ENCODE measurements at places on chromosomes 13 and 19.

DNA sequence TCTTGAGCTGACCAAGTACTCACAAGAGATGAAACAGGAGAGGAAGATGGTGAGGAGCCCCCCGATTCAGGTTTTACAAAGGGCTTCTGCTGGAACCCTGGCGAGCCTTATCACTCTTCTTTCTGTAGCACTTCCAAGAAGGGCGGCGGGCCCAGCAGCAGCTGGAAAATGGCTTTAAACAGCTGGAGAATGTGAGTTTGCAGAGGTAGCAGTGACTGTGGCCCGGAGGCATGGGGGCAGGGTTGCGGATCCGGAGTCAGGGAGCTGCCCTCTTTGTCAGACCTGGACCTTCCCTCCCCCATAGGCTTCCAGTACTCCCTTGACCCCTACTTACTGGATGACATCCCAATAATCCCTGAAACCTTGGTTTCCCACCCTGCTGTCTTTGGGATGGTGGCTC lies 3.6 kb downstream of the TRIP10 start:
- no peak for DNase-seq

DNA sequence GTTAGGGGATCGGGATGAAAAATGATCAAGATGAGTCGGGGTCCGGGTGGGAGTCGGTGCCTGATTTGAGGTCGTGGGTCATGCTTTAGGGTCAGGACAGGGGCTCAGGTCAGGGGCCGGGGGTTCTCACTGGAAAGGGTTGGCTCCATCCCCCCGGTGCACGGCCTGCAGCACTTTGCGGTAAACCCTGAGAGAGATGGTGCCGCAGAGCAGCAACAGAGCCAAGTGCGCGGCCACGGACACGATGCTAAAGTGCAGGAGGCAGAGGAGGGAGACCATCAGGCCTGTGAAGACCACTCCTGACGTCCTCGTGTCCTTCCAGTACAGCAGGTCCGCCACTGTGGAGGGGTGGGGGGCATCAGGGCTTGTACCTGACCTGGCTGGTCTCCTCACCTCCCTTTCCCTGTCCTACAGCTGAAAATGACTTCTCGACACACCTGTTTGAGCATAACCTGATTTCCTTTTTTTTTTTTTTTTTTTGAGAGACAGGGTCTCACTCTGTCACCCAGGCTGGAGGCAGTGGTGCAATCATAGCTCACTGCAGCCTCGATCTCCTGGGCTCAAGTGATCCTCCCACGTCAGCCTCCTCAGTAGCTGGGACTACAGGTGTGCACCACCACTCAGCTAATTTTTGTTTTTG lies 7.5 kb downstream of the RTN2 start:
- no peak for DNase-seq

DNA sequence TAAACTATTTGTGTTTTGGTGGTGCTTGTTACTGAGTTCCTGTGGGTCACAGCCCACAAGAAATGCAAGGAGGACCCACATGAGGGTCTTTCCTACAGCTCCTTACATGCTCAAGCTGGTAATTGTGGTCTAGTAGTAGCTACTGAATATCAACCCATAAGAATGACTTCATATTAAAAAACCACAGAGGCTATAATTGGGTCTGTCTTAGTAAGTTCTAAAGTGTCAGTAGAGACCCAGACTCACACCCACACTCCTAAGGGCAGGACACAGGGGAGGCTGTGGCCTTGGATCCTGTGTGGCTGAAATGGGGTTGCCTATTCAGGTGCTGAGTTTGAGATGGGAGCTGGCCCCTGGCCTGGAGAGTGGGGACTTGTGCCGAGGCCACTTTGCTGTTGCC lies 19.6 kb downstream of the TFDP1 start:
- no peak for DNase-seq

DNA sequence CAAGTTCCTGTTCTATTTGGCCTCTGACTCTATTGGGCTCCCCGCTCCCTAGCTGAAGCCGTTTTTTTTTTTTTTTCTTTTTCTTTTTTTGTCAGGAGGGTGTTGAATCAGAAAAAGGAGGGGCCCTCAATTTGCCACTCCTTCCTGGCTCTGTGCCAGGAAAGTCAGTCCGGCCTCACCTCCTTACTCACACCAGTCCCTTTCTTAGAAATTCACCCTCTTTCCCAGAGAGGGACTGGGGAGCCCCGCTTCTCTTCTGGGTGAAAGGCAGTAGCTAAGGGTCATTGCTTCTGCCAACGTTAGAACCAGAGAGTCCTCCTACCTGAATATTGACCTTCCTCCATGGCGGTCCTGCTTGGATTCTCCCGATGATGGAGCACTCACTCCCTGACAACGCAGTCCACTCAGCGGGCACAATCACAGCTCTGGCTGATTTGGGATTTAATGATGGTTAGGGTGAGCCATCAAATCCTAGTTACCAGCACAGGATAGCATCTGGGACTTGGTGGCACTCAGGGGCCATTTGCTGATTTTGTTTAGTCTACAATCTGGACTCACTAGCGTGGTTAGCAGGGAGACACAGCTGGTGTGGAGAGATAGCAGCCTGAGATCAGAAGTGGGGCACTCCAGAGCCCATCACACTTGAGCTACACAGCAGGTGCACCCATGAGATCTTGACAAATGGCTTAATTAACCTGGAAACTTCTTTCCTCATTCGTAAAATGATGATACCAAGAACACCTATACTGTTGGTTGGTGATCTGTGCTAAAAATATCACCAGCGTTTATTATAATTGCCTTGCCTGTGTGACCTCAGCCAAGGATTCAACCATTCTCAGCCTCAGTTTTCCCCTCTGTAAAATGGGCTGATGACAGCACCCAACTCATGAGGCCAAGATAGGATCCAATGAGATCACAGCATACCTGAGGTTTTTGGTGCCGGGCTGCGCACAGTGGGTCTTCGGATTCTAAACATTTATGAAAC lies 2.2 kb downstream of the FCER2 start:
- no peak for DNase-seq

DNA sequence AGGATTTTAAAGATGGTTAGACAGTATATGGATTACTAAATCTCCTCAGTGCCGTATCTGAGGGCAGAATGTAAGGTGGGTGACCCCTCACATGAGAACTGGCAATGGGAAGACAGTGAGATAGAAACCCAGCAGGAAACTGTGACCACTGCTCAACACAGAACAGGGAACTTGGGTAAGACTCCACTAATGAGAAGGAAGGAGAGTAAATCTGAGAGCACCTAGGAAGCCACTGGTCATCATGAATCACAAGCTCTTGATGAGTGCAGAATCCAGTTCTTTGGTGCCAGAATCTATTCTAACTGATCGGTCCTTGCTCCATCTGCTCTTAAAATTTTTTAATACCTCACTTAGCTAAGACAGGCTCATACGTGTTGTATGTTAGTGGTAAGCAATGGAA lies 261.8 kb downstream of the KLF12 start:
- no peak for DNase-seq

DNA sequence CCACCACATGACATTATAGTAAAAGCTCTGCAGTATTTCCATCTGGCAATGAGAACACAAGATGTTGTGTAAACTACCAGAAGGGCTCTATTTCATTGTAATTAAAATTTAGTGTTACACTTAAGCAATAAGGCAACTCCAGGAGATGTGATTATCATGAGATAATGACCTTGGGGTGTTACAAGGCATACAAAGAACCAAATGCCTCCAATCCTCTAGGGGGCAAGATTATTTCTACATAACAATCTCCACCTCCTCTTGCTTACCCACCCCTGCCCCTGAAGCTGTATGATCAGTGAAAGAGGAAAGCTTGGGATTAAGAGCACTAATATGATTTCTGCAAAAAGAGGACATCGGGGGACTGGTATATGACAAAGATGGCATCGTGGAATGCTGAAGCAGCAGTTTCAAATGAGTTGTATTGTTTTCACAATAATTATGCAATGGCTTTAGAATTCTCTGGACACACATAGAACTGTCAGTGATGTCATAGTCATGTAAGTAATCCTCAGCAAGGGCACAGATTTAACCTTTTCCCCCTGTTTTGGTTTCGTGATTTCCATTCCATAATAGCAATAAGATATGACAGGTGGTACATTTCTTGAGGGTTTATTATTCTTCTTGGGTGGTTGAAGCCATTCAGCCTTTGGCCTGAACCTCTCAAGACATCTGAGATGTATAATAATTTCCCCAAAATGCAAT lies 295.3 kb downstream of the MZT1 start:
- no peak for DNase-seq

DNA sequence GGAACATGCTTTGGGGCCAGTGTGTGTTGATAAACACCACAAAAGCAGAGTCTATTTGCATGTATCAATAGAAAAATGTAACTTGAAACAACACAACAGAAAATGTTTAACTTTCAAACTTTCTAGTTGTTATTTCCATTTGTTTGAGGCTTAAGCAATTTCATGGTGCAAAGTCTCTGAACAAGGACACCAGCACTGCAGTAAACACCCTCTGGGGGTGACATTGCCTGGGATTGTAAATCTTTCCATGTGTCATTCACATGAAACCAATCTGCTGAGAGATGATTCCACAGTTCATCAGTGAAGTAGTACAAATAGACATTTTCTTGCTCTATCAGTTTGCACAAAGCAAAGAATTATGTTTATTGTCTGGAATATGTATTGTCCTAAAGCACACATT lies 124.5 kb downstream of the ITGBL1 start:
- DNase-seq: no peak

GRCh38 chr13:32038343-32038742 lies 6.8 kb downstream of the FRY start:
- DNase-seq: no peak

- no peak for DNase-seq
Observed at GRCh38 chr13:108828086-108828815, 198.8 kb downstream of the MYO16 start.

- DNase-seq: no peak
Observed at GRCh38 chr13:19153782-19154450, 27.7 kb downstream of the TUBA3C start.

DNA sequence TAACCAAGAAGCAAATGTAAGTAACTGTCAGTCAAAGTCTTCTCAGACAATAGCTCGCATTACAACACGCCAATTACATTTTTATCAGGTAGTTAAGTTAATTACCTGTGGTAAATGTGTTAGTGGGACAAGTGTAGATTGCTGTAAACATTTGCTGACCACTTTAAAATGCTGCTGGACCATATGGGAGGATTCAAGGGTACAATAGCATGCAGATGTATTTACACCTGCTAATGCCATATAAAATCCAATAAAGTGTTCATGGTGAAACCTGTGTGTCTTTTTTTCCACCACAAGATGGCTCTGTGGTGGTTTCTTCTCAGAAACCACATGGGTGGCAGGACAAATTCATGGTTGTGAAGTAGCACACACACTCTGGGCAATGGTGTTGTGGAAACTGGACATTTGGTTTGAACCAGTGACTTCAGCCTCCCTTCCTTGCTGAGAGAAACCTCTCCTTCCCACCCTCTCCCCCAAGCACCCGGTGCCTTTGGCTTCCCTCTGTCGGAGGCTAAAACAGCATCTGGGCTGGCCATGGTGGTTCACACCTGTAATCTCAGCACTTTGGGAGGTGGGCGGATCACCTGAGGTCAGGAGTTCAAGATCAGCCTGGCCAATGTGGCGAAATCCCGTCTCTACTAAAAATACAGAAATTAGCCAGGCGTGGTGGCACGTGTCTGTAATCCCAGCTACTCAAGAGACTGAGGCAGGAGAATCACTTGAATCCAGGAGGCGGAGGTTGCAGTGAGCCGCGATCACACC lies 18.1 kb upstream of the GTF3A start:
- no peak for DNase-seq

GRCh38 chr19:18223860-18224524 lies 2.2 kb downstream of the PDE4C start:
- no peak for DNase-seq

- no peak for DNase-seq
Observed at GRCh38 chr13:44573790-44574465, 2.2 kb downstream of the TSC22D1 start.

DNA sequence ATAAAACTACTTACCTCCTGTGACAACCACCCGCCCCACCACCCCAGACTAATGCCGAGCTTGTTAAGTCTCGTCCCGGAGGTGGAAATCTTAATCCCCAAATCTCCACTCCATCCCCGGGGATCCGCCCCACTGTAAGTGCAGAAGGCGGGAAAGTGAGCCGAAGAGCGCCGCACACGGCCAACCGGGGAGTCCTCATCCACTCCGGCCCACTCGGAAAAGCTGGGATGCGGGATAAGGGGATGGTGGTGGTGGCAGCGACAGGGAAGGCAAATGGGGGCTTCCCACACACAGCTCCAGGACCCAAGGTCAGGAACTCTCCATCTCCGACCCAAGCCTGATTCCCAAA lies 621 bp downstream of the FBL start:
- DNase-seq: no peak

- no peak for DNase-seq
Observed at GRCh38 chr19:952680-953444, 27.0 kb downstream of the ARID3A start.

GRCh38 chr13:113495494-113496210 lies 5.1 kb upstream of the DCUN1D2 start:
- DNase-seq: no peak

DNA sequence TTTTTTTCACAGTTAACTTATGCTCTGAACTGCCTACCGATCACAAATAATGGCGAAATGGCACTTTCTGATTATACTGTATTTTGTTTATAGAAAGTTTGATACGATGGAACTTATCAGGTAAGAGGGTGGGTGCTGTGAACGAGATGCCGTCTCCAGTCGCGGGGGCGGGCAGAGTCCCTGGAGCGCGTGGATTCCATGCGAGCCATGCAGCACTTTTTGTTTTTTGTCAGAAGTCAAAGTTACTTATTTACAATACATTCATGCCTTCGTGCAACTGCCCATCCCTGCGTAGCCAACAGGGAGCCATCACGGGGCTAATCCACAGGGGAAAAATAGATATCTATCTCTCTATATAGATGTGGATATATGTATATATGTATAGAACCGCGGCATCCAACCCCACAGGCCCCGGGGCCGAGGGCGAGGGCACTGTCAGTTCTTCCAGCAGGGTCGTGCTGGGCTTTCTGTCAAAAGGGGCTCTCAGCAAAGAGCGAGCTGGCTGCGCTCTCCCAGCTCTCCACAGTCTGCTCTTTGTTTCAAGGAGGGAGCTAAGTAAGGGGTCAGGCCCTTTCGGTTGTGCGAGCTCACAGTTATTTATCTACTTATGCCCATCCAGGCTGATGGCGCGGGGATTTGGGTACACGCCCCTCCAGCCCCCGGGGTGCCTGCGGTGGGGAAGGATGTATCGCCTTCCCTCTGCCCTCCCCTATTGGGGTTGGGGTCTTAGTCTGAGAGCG lies 3.4 kb downstream of the SLITRK1 start:
- DNase-seq: no peak

DNA sequence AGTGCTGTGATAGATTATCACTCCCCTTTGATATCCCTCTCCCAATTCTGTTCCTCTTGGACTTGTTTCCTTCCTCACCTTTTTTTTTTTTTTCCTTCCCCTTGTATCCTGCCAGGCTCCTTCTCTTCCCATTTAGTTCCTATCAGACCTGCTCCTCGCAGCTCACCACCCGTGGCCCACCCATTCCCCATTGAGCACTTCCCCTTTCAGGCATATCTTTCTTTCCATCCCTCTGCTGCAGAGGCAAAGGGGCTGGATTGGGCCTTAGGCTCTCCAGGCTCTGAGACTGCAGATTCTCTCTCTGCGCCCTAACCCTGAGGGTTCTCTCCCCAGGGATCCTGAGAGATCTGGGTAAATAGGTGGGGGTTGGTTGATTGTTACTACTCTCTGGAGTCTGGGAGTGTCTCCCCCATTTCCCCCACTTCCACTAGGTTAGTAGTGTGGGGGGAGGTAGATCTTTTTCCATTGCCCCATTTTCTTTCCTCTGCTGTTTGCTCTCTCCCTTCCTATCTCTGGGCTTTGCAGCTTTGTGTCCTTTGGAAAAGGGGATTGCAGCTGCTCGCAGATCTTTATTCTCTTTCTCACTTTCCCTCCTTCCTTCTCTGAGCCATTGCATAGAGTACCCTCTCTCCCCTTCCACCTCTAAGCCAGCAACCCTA lies 2.3 kb downstream of the ARHGAP35 start:
- DNase-seq: no peak
